ENCODE measurements at places on chromosomes 12 and 14.

- no peak for DNase-seq
Observed at GRCh38 chr12:53045696-53046045, 4.2 kb upstream of the TNS2 start.

- no peak for DNase-seq
Observed at GRCh38 chr14:24908592-24909236, 141.2 kb downstream of the STXBP6 start.

- DNase-seq, result no peak
Observed at GRCh38 chr12:1917172-1918070, 1.0 kb downstream of the CACNA2D4 start.

DNA sequence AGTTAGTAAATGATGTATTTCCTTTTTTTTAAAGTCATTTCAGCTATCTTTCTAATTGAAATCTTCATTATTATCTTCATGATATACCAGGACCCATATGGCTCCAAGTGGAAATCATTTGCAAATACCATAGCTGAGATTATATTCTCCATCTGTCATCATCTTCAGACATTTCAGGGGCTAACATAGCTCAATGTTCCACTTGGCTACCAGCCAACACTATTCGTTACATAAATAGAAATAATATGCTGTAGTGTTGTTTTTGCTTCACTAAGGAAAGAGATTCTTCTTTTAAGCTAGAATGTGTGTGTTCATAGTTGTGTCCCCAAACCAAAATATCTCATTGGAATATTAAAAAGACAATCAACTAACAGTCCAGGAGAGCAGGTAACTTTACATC lies 225.1 kb downstream of the DIO2 start:
- DNase-seq, result peak; percentile 54

DNA sequence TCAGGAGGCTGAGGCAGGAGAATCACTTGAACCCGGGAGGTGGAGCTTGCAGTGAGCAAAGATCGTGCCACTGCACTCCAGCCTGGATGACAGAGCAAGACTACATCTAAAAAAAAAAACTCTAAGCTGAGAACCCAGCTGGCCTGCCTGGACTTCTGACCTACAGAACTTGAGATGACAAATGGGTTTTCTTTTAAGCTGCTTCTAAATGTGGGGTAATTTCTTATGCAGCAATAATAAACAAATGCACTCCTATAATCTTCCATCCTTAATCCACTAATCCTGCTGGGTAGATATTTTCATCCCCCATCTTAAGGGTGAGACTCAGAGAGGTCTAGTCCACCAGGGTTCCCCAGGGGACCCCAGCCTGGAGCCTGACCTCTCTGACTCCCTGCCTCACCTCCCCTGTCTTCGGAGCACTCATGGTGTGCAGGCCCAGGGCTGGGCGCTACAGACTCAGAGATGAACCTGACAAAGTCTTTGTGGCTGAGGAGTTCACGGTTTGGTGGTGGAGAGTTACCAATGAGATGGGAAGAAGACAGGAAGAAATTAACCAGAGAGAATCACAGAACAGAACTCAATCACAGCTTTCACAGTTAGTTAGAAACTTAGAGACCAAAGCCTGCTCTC lies 39.7 kb upstream of the BDKRB2 start:
- DNase-seq, result no peak

DNA sequence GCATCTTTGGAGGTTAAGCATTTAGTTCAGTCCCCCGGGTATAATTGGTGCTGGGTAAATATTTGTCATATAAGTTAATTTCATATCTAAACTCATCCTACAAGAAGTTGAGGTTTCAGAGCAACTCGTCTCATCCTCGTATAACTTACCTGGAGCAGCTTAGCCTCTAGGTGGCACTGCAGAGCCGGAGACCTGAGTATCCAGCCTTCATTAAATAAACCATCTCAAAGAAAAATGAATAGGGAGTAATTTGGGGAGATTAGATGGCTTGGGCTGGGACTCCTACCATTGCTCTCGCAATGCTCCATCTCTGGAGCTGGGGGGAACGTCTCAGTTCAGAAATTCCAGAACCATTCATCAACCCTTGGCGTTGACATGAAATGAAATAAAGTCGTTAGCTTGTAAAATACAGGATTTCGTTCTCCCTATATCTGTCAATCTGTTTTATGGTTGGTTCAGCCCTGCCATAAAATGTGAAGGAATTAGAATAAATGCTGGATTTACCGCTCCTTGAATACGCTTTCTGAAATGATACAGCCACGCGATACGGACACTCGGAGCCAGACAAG lies 122.9 kb upstream of the TMEM132D start:
- DNase-seq, result no peak

- no peak for DNase-seq
Observed at GRCh38 chr12:51910691-51911090, 3.4 kb downstream of the ACVRL1 start.

- DNase-seq, result no peak
Observed at GRCh38 chr14:94676495-94677185, 64.4 kb downstream of the SERPINA3 start.

DNA sequence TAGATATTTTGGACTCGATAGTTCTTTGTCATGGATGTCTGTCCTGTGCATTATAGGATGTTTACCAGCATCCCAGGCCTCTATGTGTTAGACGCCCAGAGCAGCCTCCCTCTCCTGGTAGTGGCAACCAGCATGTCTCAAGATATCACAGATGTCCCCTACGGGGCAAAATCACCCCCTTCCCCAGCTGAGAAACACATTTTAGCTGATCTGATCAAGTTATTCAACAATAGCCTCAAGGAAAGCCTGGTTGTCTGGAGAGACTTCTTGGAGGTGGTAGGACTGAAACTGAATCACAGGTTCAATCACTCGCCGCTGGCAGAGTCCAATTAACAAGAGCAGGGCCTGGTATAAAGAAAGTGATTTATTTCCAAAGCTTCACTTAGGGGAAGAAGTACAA lies 17.6 kb downstream of the BDKRB1 start:
- DNase-seq, result no peak

GRCh38 chr14:101997429-101998336 lies 33.3 kb downstream of the DYNC1H1 start:
- DNase-seq, result no peak

DNA sequence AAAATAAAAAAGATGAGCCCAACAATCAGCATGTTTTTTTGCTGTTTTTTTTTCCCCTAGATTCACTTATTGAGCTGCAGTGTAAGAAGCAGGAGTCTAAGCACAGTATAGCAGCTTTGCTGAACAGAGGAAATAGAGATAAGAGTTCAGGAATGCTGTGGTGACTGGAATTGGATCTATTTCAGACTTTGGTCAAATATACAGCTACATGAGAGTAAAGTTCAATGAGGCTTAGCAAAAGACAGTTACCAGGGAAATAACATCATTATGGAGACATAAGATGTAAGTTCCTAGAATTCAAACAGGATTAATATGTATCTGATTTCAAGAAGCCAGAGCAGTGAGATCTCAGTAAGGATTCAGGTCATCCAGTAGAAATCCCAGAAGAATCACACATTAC lies 613.0 kb downstream of the RPS29 start:
- no peak for DNase-seq

DNA sequence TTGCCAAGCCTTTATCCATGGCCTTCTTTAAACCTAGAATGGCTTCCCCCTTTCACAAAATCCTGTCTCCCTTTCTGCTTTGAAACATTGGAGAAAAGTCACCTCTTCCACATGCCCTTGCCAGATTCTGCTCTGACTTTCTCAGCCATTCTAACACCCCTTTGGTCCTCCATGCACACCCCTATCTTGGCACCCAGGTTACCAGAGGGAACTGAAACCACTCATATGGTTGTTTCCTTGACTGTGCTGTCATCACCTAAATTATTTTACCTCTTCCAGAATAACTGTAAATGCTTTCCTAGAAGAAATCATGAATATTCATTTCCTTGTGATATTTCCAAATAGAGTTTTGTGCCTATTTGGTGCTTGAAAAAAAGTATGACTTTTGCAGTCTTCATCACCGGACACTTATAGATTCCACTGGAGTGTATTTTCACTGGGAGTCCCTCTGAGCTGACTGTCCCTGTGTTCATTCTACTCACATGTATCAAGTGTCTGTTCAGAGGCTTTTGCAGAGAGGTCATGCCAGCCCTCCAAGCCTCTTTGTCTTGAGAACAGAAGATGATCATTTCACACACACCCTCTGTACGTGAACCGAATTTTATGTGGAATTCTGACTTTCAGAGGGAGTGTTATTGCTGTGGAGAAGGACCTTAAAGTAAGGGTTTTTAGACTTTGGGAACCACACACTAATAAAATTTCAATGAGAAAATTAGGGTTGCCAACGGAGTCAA lies 74.1 kb downstream of the PLXNC1 start:
- DNase-seq, result no peak

DNA sequence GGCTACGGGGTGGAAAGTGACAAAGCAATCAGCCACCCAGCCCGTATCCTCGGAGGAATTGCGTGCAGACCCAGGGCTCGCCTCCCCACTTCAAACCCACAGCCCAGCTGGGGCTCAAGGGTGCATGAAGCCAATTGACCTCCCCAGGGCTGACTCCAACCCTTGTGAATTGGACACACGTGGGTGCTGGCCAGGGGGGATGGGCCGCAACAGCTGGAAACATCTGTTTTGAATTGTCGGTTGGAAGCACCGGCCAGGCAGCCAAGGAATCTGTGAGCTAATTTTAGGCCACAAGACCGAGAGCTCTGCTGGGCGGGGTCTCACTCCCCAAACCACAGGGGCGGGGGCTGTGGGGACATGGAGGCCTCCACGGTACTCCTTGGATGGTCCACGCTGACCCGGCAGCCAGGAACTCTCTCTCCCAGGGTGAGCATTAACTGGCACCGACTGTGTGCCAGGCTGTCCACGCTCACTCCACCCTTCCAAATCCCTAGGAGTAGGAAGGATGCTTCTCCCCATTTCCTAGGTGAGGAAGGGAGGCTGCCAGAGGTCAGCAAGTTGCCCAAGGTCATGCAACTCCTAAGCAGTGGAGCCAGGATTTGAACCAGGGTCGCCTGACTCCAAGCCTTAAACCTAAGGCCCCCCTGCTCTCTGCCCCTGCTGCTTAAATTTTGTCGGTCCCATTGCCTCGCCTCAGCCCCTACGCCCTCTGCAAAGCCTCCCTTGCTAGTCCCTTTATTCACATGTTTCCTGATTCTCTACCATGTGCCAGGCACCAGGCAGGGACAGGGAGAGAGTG lies 11.9 kb upstream of the TMEM119 start:
- DNase-seq, result no peak

DNA sequence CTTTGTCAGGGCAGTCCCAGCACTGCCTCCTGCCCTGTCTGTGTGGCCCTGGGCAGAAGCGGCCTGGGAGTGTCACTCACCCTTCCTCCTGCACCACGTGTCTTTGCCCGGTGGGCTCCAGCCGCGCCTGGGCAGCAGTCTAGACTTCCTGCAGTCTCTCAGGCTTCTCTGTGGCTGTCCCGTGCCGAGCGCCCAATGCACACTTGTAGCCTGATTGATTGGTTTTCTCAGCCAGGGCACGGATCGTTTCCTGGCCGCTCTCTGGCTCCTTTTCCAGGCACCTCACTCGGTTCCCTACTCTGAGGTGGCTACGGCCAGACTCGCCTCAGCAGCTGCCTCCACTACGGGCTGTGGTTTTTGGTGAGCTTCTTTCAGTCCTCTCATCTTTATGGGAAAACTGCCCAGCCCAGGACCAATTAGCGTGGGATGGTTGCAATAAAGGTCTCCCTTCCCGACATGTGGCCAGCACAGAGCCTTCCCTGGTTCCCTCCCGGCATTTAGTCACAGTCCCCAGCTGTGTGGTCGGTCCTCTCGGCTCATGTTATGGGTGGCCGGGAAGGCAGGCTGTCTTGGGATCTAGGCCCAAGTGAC lies 133.1 kb downstream of the CACNA1C start:
- DNase-seq, result no peak

DNA sequence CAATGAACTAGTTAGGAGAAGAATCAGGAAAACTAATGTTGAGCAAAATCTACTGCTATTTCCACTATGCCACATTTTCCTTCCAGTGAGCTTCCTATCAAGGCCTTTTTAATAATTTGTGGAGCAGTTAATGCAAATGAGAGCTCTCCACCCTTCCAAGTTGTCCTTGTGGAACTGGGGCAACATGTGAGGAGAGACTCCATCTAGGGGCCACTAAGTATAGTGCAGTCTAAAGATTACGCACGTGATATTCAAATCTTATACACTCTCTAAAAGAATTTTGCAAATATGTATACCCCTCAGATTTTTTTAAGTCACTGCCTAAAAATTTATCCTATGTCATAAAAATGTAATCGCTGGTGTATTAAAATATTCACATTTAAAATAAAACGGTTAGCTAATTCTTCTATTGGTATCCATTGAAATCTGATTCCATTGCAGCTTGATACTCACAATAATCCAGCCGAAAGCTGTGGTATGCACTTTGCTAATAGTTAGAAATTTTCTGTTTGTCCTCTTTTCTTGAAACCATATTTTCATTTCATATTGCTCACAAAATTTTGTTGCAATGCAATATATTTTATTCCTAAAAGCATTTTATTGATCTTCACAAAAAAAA lies 100.1 kb downstream of the PAH start:
- no peak for DNase-seq

DNA sequence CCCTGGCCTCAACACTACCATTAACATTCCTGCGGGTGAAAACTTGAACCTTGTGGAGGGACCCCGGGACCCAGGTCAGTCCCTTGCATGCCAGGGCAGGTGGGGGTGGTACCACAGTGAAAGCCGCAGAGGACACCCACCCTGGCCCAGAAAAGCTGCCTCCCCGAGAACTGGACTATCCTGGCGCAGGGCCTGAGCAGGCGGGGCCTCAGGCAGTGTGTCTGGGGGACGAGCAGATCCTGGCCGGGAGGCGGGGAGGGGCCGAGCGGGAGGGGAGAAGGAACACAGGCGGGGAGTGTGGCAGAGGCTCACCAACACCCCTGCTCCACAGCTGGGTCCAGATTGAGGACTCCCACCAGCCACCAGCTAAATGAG lies 10.0 kb downstream of the AHNAK2 start:
- DNase-seq, result no peak

DNA sequence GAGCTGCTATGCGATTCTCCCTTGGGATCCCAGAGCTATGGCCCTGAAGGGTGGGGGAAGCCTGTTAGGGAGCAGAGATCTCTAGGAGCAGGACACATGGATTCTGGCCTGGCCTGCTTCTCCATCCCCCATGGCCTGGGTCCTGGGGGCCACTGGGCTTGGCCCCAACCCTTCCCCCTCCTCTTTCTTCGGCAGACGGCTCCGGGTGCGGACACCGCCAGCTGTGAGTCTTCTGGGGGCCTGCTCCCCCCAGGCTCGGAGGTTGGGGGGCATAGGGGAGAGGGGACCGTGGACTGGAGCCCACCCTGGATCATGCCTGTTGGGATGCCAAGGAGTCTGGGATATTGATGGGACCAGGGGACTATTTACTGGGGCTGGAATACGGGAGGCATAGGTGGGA lies 9.0 kb downstream of the PRPF40B start:
- DNase-seq, result no peak

DNA sequence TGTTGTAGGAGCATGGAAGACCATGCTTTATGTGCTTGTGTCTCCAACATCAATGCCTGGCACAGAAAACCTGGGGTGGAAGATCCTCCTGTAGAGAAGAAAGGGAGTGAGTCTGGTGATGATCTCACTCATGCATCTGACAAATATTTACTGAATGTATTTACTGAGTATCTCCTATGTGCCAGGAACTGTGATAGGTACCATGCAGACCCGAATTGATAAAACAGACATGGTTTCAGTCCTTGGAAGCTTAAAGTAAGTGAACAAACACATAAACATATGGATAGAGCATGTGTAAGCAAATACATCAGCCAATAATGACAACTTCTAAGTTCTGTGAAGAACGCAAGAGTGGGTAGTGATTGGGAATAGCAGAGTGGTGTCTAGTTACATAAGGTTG lies 117.0 kb upstream of the CCDC198 start:
- DNase-seq, result no peak

- no peak for DNase-seq
Observed at GRCh38 chr12:61956545-61956944, 303.7 kb upstream of the USP15 start.
